ENCODE measurements at places on chromosomes 1 and 21.

GRCh38 chr21:43321111-43321510 lies 105.8 kb downstream of the SIK1 start:
- DNase-seq, result no peak

GRCh38 chr1:52739699-52740467 lies 13.6 kb downstream of the ZYG11B start:
- no peak for DNase-seq

DNA sequence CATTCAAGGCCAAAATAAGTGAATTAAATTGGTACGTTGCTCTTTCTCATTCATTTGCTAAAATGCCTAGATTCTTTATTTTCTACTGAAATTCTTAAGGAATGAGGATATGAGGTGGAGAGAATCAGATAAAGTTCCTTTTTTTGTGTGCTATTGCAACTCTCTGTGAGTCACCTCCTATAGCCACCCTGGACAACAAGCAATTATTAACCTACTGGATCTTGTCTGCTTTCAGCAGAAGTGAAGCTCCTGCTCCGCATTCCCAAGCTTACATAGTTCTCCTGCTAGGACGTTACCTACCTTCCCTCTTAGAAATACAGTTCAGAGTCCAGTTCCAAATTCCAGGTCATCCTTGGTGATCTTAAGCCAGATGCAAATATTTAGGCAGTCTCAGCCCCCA lies 4.8 kb upstream of the KCNJ6 start:
- no peak for DNase-seq

- DNase-seq, result no peak
Measured at GRCh38 chr1:90779573-90779972, 62.5 kb upstream of the BARHL2 start.

DNA sequence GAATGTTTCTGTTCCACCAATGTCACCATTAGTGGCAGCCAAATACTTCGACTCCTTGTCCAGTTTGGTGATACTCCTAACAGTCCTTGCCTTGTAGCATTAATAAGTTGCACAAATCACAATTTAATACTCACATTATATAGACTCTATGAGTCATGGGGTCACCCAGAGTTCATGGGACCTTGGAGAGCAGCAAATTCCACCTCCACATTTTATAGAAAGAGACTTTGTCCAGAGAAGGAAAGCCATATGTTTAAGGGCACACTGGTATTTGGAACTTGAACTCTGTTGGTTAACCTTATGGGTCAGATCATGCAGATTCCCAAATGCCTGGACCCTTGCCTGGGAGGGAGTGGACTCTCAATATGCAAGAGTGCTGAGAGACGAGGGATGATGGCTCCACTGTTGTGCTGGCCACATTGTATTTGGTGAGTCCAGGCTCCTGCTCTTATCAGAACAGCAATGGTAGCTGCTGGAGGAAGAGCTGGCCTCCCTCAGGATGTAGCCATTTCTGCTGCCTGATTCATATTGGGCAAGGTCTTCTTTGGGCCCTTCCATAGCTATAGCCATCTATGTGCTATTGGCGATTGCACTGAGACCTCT lies 30.6 kb downstream of the DNAJC6 start:
- no peak for DNase-seq

GRCh38 chr1:167973832-167974231 lies 37.0 kb upstream of the MPC2 start:
- no peak for DNase-seq

DNA sequence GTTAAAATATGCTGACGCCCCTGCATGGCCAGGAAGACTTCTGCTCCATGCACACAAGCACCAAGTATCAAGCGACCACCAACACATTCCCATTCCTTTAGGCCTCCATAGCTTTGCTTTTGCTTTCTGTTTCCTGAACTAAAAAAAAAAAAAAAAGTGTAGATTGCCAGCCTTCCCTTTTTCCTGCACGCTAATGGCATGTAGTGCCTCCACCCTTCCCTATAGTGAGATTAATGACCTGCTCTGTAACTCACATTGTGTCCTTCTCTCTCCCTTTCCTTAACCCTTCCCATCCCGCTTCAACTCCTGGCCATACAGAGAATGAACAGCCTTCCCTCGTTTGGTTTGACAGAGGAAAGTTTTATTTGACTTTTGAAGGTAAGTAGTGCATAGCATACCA lies 57.1 kb upstream of the DYNLT5 start:
- DNase-seq, result no peak

DNA sequence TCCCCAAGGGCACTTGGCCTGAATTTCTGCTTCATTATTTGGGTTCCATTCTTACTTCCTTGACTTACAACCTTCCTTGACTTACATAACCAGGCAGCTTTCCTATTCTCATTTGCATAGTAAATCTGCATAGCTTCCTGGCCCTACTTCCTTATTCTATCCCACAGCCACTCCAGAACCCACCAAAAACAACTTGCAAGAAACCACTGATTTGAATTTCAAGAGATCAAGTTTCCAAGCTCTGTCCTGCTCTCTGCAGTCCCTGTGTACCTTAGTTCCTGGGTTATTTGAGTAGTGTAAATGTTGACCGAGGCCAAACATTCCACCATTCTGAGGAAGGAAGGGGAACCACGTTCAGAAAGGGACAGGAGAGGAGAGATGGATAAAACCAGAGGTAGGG lies 603.3 kb downstream of the PTPRC start:
- no peak for DNase-seq

GRCh38 chr21:41682719-41683179 lies 84.1 kb downstream of the RIPK4 start:
- no peak for DNase-seq

DNA sequence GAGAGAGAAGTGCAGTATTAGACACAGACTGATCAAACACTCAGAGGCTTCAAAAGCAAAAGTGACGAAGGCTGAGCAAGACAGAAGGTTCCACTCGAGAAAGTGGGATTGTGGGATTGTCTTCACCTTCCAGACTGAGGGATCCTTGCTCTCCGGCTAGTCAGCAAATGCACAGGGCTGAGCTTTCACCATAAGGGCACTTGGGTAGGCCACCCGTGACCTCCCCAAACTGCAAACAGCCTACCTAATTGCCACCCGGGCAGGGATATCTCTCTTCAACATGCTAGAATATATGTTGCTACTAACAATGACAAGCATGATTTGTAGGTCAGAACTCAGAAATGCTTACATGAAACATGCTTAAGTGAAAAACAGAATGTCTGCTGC lies 35.3 kb upstream of the RIPK4 start:
- no peak for DNase-seq

DNA sequence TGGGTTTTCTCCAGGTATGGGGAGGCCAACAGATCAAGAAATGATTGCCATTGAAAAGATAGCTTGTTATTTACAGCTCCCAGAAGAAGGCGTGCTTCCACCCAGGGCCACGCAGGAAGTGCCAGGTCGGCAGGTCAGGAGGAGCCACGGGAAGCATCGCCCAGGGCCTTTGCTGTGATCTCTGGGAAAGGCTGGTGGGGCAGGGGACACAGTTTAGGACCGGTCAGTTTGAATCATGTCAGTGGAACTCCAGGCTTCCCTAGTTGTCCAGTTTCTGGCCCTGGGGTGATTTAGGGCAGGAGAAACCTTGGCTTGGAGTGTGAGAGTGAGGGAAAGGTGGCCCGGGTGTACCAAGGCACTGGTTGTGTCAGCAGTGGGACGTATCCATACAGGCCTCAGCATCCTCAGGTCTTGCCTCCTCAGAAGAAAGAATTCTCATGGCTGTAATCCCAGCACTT lies 11.4 kb downstream of the PLA2G5 start:
- DNase-seq, result no peak

DNA sequence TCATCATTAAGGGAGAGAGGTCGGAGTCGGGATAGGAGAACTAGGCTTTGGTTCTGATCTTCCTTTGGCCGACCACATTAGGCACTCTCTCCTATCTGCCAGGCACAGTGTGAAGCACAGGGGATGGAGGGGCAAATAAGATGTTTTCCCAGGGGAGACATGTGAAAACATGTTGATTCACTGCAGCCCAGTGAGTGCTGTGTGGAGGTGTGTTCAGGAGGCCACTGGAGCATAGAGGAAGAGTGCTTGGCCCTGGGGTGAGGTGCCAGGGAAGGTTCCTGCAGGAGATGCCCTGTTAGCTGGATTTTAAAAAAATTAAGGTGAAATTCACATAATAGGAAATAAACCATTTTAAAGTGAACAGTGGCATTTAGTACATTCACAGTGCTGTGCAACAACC lies 3.7 kb downstream of the VANGL2 start:
- DNase-seq, result no peak

GRCh38 chr1:61083013-61083806 lies 849 bp downstream of the NFIA start:
- no peak for DNase-seq

DNA sequence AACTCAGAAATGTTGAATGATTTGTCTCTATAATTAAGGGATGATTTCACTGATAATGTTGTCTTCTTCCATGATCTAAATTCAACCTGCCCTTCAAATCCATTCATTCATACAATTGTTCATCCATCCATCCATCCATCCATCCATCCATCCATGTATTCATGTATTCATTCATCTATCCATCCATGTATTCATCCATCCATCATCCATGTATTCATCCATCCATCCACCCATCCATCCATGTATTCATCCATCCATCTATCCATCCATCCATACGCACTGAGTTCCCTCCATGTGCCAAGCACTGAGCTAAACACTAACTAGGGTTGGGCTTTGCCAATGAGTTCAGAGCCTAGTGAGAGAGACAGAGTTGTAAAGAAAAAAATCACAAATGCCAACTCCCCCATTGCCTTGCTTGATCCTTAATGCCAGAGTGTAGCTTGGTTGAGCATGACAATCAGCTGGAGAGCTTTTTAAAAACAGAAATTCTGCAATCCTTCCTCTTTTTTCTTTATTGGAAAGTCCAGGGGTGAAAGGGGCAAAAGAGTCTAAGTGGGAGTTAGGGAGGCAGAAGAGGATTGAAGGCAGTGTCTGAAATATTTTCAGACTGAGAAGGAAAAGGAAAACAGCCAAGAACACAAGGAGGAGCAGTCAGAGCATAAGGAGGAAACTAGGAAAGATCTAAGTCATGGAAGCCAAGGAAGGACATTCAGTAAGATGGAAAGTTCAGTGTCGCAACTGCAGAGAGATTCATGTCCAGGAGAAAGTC lies 92.4 kb upstream of the ERG start:
- no peak for DNase-seq

GRCh38 chr1:51726544-51727225 lies 109.8 kb downstream of the OSBPL9 start:
- no peak for DNase-seq

GRCh38 chr1:156589546-156589945 lies 2.0 kb upstream of the NAXE start:
- DNase-seq, result no peak

Data from central memory CD8-positive, alpha-beta T cell (primary cell).